ENCODE measurements at places on chromosomes 7 and 10.

DNA sequence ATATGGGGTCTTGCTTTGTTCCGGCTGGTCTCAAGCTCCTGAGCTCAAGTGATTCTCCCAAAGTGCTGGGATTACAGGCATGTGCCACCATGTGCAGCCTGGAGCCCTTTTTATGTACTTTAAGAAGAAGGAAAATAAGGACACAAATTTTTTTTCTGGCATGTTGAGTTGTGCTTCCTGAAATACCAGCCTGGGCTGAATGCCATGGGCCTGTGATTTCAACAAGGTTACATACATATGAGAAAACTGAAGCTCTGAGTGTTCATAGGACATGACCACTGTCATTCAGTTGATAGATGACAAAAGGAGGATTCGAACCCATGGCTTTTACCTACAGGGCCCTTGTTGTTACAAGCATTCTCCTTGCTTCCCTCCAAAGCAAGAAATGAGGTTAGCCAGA, 36.1 kb downstream of the ST8SIA6 start:
- no peak for DNase-seq

DNA sequence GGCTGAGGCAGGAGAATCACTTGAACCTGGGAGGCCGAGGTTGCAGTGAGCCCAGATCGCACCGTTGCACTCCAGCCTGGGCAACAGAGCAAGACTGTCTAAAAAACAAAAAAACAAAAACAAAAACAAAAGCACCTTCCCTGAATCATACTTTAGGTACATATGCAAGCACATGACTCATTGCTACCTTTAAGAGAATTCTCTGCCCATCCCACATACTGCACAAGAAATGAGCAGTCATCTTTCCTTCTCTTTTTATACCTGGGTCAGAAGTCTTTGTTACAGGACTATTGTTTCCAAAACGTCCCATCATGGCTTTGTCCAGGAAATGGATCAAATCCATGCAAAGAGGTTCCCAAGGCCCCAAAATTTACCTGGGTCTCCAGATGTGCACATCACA, 21.5 kb upstream of the AKR1B10 start:
- no peak for DNase-seq

DNA sequence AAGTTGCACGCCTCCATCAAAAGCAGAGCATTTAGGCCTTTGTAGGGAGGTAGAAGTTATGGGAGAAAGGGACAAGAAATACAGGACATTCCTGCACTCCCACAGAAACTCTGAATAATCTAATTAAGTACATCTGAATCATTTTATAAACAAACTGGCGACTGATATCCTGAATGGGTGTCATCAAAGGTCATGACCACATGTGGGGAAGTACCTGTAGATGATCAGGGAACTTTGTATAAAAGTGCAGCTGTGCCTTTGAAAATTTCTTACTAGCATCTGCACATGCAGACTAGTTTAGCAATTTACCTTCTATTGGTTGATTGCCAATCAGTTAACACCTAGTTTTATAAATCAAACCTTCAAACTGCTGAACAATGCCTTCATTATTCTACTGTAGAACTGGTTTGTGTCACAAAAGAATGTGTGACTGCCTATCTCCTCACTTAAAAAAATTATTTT, 17.1 kb downstream of the STEAP4 start:
- DNase-seq = no peak

GRCh38 chr10:133391761-133392518, 2.0 kb upstream of the MTG1 start:
- no peak for DNase-seq

GRCh38 chr7:1330801-1331425, 98.2 kb downstream of the UNCX start:
- DNase-seq = no peak

DNA sequence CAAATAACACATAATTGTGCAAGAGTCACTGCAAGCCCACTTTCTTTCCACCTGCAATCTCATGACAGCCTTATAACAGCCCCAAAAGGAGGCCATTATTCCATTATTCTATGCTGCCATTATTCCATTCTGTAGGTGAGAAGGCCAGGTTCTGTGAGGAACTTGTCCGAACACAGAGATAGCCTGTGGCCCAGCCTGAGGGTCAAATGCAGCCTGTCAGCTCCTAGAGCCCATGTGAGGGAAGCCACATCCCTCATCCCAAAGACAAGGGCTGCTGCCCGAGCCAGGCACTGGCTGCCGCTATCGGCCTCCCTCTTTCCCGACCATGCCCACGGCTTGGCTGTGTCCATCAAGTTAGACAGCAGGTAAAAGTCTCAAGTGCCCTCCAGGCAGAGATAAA, 24.1 kb upstream of the C10orf71 start:
- DNase-seq = no peak

DNA sequence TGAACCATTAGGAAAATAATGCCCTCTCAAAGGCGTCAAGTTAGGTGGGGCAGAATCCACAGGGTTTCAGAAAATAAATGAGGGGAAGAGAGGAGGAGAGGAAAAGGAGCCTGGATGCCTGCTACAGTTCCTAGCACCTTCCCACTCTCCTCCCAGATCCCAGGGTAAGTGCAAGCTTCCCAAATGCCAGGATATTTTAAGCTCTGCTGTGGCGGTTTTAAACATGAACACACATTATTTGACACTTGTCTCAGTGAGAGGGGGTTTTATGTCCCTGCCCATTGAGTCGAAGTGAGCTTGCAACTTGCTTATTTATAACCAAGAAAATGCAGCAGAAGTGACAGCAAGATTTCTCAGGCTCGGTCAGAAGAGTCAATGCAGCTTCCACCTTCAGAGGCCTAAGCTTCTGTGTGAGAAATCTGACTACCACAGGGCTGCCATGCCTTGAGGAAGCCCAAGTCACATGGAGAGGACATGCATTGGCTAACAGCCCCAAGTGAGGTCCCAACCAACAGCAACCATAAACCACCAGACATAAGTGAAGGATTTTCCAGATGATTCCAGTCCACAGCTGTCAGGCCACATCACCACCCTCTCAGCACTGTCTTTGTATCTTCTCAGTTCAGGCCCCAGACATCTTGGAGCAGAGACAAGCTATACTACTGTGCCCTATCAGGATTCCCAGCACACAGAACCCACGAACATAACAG, 17.9 kb upstream of the BMPER start:
- DNase-seq = no peak

DNA sequence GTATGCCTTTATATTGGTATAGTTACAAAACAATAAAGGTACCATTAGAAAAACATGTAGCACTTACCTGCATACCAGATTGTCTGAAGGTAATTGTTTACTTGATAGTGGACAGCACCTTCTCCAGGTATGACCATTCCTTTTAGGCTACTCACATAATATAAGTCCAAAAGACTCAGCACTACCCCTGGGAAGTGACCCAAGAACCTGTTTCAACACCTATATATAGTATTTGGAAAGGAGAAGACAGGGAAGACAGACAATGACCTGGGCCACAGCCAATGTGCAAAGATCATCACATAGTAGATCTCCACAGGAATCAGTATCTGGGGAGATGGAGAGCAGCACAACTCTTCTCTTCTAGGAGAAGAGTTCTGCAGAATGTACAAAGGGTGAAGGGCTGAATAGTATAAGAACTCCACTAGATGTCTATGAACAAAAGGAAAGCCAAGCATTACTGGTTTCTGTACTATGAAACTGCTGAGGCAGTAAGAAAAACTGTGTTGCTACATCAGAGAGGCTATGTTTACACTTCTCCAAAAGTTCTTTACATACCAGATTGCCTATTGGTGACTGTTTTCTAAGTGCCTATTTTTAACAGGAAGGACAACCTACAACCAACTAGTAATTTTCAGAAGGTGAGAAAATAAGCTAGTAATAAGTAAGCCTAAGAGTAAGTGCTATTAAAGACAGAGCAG, 159.2 kb downstream of the BTAF1 start:
- DNase-seq = no peak

- DNase-seq = no peak
Observed at GRCh38 chr7:155852426-155853301, 40.4 kb upstream of the SHH start.

DNA sequence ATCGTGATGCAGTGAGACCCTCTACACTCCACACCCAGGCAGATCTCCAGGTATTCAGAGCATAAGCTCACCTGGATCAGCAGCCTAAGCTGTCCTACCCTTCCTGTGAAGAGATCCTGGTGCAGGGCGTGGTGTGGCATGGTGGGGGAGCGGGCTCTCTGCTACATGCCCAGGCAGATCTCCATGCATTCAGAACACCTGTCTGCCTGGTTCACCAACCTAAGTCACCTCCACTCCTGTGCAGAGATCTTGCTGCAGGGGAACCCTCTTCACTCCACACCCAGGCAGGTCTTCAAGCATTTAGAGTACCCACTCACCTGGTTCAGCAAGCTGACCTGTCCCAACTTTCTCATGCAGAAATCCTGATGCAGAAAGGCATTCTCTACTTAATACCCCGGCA, 394.4 kb upstream of the SEMA3A start:
- no peak for DNase-seq

DNA sequence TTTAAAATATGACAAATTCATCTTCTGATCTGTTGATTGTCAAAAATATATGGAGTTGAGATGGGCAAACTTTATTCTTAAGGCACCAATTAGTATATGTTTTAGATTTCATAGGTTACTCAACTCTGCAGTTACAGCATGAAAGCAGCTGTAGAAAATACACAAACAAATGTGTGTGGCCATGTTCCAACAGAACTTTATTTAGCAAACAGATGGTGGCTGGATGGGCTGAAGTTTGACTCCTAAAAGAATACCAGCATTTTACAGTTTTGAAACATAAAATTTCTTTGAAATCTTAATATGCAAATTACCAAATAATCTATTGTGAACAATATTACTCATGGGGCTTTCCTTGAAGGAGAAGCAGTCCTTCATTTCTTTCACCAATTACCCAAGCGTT, 1206.0 kb upstream of the LRRTM3 start:
- DNase-seq = no peak

GRCh38 chr10:47026301-47027107, 115.3 kb downstream of the PTPN20 start:
- DNase-seq = no peak

GRCh38 chr10:124545351-124546054, 83.9 kb downstream of the LHPP start:
- DNase-seq = peak; percentile 42

DNA sequence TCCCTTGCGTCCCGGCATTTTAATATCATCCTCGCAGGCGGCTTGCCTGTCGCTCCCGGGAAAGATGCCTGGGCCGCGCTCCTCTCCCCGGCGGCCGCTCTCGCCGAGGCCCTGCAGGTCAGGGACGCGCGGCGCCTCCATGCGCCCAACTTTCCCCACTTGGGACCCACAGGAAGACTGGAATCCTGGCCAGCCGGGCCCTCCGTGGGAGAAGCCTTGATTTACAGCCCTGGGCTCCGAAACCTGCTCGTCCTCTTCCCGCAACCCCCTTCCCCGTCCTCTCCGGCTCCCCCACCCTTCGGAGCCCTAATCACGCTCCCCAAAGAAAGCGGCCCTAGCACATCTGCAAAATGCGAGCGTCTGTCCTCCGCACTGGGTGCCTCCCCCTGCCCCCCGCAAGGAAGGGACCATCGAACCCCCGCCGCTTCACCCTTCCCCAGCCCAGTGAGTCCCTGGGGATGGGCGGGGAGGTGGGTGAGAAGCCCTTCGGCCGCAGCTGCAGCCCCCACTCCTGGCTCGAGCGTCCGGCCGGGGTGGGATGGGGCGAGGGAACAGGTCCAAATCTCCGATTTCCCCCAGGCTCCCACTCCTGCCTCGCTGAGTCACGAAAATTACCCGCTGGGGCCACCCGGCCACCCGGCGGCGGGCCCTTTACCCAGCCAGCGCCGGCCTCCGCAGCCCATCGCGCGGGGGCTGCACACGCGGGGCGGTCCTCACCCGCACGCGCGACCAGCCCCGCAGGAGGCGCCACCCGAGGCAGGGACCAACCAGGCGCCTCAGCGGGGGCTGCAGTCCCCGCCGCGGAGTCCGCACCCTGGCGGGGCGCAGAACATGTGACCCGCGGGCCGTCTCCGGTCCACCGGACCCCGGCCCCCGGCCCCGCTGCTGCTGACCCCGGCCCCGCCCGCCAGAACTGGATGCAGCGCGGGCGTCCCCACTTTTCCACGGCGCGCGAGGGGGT, 695 bp downstream of the HSPA12A start:
- no peak for DNase-seq

DNA sequence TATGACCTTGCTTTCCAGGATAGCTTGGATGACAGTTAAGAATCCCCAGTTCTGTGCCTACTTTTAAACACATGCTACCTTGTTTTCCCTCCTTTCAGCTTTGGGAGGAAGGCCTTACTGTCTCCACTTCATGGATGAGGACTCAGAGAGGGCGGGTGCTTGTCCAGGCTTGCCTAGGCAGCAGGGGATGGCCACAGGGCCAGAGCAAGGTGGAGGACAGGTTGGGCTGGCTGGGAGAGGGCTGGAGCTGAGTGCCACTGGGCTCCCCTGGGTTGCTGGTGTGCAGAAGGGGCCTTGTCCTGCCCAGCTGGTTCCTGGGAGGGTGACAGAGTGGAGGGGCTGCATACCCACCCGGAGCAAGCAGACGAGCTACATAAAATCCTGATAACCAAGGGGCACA, 117.8 kb downstream of the GRK5 start:
- no peak for DNase-seq

- no peak for DNase-seq
Observed at GRCh38 chr10:14995964-14996565, 36.9 kb downstream of the MEIG1 start.

DNA sequence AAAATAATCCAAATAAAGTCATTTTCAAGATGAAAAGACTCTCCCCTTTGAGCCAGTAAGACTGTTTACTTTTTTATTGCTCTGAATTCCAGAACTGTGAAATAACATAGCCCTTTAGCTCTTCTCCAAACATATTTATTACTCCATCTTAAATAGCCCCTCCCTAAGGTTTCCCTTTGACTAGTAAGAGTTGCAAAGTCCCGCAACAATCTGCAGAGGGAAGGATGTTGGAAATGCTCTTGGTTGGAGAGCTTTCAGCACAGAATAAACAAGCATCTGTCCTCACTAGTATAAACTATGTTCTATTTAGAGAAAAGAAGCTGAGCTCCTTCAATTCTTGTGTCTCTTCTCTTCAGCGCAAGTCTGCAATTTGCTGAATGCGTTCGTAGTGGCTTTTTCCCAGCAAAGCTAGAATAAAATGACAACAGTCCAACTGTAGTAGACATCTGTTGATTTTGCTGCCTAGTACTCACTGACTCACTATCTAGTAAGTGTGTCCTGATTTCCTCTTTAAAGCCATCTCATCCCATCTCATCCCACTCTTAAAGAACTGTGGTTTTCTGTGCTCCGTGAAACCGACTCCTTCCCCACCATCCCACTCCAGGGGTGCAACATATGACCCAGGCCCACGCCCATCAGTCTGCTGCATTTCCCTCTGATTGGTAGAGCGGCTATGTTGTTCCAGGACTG, 104.0 kb downstream of the FAM107B start:
- DNase-seq = no peak

- no peak for DNase-seq
Observed at GRCh38 chr7:147060070-147060469, 943.5 kb downstream of the CNTNAP2 start.

All from NCI-H2081 treated with DMSO at 0.1 percent for 48 hours (cell line).